ENCODE measurements at places on chromosomes 5 and 9.

DNA sequence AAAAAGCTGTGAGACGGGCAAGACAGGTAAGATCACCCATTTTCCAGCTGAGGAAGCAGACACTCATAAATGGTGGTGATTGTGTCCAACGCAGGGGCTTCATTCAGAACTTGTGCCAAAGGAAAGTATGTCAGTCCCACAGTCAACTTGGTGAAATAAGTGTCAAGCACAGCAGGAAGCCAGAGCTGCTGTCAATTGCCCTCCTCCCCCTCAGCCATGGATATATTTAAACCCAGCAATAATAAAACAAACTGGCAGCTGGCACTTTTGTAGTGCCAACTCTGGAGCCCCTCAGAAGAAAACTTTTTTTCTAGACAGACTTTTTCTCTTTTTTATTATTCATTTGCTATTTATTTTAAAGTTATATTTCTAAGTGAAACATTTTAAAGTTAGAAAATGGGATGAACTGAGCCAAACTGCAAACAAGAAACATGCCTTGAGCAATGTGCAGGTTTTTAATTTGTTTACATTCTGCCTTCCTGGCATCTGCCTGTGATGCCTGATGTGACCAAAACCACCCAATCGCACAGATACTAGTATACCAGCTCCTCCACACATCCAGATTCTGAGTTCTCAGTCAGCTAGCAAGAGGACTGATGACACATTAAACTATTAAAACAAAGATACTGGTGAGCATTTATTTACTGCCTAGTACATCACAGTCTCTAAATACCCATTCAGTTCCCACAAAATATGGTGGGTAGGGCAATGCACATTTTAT lies 17.0 kb downstream of the DMAC1 start:
- no peak for DNase-seq

GRCh38 chr5:32711681-32712480 lies 760 bp downstream of the NPR3 start:
- DNase-seq = no peak

DNA sequence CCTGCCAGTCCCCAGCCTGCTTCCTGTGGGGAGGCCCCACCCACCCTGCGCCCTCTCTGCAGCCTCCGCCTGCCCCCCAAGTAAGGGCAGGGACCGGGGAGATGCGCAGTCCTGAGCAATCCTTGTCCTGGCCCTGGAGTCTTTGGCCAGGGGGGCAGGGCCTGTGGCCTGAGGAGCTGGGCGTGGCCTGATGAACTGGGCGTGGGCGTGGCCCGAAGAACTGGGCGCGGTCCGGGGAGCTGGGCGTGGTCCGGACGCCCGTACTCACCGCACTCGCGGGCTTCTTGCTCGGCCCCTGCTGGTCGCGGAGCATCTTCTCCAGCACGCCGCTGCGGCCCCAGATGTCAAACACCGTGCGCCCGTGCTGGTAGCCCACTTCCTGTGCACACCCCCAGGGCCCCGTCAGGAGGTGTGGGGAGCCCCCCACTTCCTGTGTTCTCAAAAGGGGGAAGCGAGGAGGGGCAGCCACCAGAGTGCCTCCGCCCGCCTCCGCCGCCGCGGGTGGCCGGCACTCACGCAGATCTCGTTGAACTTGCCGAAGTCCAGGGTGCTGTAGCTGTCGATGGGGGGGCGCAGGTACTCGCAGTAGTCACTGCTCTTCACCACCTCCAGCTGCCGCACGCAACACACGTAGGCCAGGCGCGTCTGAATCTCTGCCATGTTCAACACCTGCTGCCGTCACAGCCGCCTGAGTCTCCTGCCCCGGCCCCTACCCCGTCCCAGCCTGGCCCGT lies 2.7 kb upstream of the NSMF start:
- DNase-seq = no peak

GRCh38 chr9:86978413-86978812 lies 31.1 kb upstream of the GAS1 start:
- no peak for DNase-seq

DNA sequence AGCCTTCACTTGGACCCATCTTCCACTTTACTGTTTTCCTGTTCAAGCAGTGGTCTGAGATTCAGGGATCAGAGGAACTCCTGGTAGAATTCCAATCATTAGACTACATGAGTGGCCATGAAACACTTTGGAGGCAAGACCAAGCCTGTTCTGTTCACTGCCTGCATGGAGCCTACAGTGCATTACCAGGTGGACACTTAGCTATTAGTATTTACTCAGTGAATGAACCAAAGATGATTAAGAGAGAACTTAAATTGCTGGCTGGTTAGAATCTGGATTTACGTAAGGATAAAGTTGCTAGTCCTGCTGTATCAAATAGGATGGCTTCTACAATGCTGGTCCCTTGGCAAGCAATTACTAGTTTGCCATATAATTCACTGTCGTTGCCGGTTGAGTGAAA lies 245.5 kb downstream of the ARRDC3 start:
- DNase-seq = no peak

GRCh38 chr5:61186634-61187033 lies 24.4 kb upstream of the SMIM15 start:
- no peak for DNase-seq

- DNase-seq = no peak
These were observed 52.8 kb upstream of the CAST start for GRCh38 chr5:96609369-96609768.

GRCh38 chr9:504921-505740 lies 290.5 kb downstream of the DOCK8 start:
- DNase-seq = peak; percentile 8

GRCh38 chr9:21434202-21435014 lies 5.8 kb upstream of the IFNA1 start:
- peak; percentile 40 for DNase-seq

DNA sequence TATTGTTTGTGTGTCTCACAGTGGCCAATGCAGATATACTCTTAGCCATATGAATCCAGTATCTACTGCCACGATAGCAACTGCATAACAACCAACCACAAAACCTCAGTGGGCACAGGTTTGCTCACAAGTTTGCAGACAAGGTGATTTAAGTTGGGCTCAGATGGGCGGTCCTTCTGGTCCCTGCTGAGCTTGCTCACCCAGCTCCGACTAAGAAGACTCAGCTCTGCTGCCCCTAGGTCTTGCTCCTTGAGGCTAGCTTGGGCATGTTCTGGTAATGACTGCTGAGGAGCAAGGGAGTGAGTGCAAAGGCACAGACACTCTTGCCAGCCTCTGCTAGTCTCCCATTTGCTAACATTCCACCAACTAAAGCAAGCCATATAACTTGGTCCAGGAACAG lies 52.6 kb downstream of the MTX3 start:
- DNase-seq = no peak

GRCh38 chr5:178740181-178740557 lies 9.7 kb upstream of the ZNF354A start:
- DNase-seq = no peak

- no peak for DNase-seq
These were observed 31.0 kb downstream of the LPCAT1 start for GRCh38 chr5:1492757-1493156.

- no peak for DNase-seq
These were observed 40.1 kb downstream of the ELL2 start for GRCh38 chr5:95921501-95921900.

- DNase-seq = peak; percentile 92
These were observed 98.9 kb upstream of the PHYKPL start for GRCh38 chr5:178331491-178331996.

GRCh38 chr9:109329638-109330258 lies 8.9 kb upstream of the EPB41L4B start:
- peak; percentile 54 for DNase-seq

- DNase-seq = no peak
These were observed 79.4 kb downstream of the PALM2AKAP2 start for GRCh38 chr9:109859447-109859846.

GRCh38 chr5:37569466-37569865 lies 190.3 kb downstream of the WDR70 start:
- no peak for DNase-seq

DNA sequence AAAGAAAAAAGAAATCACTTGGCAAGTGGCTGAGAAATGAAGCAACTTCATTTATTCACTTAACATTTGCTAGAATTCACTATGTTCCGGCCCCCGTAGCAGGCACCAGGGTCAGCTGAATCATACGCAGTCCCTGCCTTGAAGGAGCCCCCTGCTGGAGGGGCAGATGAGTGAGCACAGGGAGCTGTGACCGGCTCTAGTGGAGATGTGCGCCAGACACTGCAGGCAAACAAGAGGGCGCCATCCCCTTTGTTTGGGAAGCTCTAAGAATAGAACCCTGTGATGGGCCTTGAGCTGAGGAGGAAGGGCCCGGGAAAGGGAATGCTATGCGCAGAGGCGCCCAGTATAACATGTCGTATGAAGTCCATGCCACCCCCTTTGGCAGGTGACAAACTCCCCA lies 20.2 kb upstream of the RPL26L1 start:
- DNase-seq = peak; percentile 38

DNA sequence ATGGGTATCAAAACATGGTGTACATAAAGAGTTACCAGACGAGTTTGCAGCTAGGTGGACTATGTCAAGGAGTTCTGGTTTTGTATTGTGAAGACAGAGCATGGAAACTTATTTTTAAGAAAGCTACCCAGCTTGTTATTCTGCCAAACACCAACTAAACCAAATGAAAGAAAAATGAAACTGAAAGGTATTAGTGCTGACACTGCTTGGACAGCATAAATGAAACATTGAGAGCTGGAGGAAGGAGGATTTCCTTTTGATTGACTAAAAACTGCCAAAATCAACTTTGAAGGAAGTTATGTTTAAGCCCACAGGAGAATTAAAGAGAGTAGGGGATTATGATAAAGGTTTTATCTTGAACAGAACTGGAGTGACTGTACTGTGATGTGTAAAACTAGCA lies 766.2 kb downstream of the PTPRD start:
- DNase-seq = no peak

- no peak for DNase-seq
These were observed 39.2 kb downstream of the ZNF366 start for GRCh38 chr5:72468024-72468423.

DNA sequence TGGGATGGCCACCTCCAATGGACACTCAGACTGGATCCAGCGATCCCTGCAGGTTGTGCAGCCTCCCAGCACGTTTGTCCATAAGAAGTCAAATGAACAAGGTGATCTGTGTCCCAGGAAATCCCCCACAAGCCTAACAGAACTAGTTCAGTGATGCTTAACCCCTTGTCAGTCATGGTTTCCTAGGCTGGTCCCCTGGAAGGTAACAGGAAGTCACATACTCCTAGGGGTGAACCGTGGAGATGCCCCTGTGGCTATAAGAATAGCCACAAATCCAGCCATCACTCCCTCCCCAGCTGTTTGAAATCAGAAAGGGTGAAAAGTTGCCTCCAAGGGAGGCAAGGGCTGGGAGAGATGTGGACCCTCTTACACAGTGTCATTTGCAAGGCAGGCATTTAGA lies 22.5 kb downstream of the PAX5 start:
- no peak for DNase-seq

DNA sequence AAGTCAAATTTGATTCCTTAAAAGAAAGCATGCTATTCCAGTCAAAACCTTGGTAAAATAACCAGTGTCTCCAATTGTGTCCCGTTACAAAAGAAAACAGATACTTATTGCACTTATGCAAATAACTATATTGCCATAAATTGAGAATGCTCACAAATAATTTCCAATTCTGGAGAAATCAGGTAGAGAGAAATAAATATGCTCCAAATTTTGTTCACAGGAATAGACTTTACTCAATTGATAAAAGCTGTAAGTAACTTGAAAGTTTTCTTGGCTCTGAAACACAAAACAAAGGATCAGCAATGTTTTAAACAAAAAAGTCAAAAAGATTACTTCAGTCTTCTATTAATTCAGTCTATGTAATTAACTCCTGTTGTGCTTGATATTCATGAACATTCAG lies 7.8 kb upstream of the DTWD2 start:
- DNase-seq = no peak

DNA sequence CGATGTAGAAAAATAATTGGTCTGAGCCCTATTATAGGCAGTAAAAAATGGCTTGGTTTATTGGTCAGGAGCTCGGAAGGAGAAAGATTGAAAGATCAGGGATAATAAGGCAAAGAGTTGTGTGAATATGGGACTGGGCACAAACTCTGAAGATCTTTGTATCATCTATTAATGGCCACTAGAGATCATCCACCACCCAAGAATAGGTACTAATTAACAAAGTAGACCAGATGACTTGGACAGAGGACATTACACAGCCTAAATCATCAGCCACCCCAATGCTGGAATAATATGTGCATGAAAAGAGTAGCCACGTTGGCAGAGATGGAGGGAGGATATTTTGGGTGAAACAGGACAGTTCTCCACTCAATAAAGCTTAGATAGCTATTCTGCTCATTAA lies 364.1 kb downstream of the EFNA5 start:
- no peak for DNase-seq

DNA sequence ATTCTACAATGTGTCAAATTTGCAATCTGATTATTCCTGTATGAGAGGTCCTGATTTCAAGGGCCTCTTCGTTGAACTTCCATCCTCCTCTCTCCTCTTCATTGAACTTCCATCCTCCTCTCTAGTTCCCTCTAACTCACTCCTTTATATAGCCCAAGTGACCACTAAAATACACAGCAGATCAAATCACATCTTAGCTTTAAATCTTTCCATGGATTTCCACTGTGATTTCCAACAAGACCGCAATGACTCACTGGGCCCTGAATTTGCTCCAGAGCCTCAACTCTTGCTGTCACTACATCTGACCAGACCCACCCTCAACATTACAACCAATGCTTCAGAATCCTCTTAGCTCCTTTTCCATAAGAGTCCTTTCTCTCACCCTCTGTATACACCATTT lies 59.1 kb upstream of the TMEM252 start:
- no peak for DNase-seq

DNA sequence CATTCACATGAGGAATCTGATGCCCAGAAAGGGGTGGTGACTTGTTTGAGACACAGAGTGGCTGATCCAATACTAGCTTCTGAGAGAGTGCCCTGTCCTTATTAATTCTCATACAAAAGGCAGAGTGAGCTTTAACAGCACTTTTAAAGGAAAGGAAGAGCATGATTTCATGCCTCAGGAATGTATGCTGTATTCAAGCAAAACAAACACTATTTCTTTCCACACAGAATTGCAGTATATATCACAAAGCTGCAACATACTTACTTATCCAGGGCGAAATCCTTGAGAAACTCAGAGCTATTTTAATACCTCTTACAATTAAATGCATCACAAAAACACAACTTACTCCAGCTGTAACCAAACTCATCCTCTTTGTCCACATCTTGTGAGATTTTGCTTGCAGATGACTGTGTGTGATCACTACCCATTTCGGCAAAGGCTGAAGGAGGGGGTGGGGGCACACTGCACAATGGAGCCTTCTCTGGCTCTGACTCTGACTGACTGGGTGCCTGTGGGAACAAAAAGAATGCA lies 139.8 kb downstream of the MPDZ start:
- peak; percentile 1 for DNase-seq

DNA sequence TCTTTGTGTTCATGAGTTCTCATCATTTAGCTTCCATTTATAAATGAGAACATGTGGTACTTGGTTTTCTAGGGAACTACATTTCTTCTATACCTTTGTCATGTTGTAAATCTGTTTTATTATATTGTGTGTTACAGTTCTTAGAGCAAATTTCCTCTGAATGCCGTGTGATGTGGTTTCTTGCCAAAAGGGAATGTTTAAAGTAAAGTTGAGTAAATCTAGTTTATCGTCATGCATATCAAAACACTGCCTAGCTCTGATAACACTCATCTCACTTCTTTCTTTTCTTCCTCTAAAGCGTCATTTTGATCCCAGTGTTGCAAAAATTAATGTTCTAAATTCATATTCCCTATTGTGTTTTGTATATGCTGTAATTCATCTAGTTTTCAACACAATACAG lies 295.4 kb upstream of the HAPLN1 start:
- no peak for DNase-seq

- no peak for DNase-seq
These were observed 562 bp downstream of the GSN start for GRCh38 chr9:121268598-121268850.
